ENCODE measurements at places on chromosomes 4 and X. TPM values are rescaled to one million over a fixed set of nuclear protein-coding genes. Genes with fewer than 3 reads are reported as not detected.

DNA sequence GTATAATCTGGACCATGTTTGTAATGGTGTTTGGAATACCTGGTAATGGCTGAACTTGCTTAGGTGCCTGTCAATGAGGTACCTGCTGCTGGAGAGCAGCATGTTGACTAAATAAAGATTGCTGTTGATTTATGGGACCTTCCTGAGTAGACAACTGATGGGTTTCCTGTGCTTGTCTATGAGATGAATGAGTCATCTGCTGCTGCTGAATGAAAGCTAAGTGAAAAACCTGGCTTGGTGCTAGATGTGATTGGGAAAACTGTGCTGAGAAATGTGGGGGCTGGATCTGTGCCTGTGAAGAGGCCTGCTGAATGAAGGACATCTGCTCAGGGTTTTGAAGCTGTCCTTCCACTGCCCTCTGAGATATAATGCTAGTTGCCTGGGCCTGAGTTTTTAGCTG is 69.6 kb downstream of the WNK3 start:
- no peak for DNase-seq

- no peak for DNase-seq
Observed at GRCh38 chrX:129690435-129690834, 35.7 kb upstream of the APLN start.

DNA sequence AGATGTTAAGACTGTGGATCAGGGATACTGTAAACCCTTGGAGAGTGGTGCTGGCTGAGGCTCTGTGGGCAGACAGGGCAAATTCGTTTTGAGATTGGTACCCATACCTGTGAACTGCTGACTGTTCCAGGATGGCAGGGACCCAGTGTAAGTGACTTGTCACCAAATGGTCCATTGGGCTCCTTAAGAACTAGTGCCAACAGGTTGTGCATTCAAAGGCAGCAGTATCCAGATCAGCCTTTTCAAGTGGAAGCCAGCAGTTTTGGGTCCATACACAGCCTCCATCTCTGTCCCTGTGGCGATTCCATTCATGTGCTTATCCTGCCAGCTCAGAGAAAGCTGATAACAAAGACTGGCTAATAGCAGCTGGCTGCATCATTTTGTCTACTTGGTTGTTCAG is 84.0 kb upstream of the SCOC start:
- no peak for DNase-seq

MEPE gene
- not detected for total RNA-seq

- no peak for DNase-seq
Observed at GRCh38 chrX:88991583-88992132, 244.6 kb downstream of the CPXCR1 start.

- DNase-seq, result no peak
Observed at GRCh38 chr4:108113229-108113628, 55.5 kb downstream of the LEF1 start.

DNA sequence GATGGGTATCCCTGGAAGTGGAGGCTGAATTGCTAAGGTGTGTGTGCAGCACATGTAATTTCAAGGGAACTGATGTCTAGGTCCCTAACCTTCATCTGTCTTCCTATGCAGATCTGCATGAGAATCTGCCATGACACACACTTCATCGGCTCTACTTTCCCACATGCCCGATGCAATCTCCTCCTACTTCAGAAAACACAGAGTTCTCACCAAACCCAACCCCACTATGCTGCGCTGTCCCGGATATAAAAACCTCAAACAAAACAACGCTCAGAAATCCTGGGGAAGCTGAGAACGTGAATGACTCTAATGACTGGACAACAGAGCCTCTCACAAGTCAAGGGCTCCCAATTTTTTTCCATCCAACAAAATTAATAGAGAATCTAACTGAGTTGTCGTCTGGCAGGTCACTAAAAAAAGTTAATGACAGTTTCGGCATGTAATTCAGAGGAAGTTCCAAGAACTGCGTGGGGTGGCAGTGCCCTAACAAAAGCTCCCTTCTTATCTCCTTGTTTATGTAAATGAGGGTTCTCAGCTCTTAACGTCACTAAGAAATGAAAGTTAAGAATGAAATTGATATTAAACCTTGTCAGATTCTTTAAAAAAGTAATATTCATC is 39.0 kb downstream of the STX18 start:
- no peak for DNase-seq

CTAG2 gene
- not detected for total RNA-seq

CFP gene
- total RNA-seq, result 2.9 TPM

GRCh38 chrX:55057675-55058249 is 17.1 kb upstream of the PAGE2B start:
- no peak for DNase-seq

LINC00632 gene
- 33.3 TPM for total RNA-seq

STAP1 gene
- 0.25 TPM for total RNA-seq

DNA sequence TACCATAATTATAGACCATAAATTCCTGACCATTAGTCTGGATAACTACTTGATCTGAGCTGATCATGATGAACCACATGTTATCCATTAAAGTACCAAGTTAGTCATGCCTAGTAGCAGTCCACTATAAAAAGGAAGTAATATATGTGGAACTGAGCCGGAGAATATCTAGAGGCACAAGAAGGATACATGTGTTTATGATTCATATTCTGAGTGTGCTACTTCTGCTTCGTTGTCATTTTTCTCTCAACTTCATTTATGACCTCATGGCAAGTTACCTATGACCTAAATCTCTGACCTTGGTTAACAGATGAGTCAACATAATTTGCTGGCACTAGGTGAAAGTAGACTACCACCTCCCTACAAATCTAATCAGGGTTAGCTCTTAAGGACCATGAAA is 56.5 kb upstream of the ANKRD17 start:
- no peak for DNase-seq

SPON2 gene
- 41.4 TPM for total RNA-seq

RP2 gene
- 16.9 TPM for total RNA-seq

GYPE gene
- not detected for total RNA-seq
